Lower leg skin (tissue), 4 donors: ENCODE measurements at places on chromosomes 5 and 9. TPM values are rescaled to one million over a fixed set of nuclear protein-coding genes. Genes with fewer than 3 reads are reported as not detected.

GRCh38 chr9:95311961-95312360, 5.5 kb downstream of the FANCC start:
- no peak for DNase-seq

DNA sequence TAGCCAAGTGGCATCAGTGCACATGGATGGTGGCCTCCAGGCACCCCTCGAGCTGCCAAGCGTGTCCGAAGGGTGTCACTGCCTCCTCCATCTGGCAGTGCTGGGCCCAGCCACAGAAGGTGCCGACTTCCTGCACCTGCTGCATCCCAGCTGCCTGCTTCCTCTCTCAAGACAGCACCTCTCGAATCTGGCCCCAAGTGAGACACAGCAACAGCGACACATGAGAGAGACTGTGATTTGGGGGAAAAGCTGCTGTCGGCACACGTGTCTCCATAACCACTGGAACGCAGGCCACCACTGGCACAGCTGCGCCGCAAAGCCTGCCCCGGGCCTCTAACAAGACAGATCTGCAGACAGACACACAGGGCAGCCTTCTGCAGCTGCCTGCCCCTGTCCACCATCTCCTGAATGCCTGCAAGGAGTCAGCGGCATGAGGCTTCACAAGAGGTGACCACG, 8.8 kb downstream of the CLPTM1L start:
- no peak for DNase-seq

- DNase-seq, result no peak
Observed at GRCh38 chr5:87836696-87837095, 424.0 kb upstream of the CCNH start.

GRCh38 chr9:73081979-73082657, 69.5 kb upstream of the ANXA1 start:
- no peak for DNase-seq

Gene TAF9
- total RNA-seq, result 48.1 TPM

Gene PRR7
- total RNA-seq, result 10.2 TPM

GRCh38 chr5:35990520-35990919, 670 bp downstream of the UGT3A1 start:
- no peak for DNase-seq

- DNase-seq, result no peak
Observed at GRCh38 chr5:56358703-56359681, 125.9 kb upstream of the ANKRD55 start.

- no peak for DNase-seq
Observed at GRCh38 chr5:7377761-7378160, 18.2 kb upstream of the ADCY2 start.

DNA sequence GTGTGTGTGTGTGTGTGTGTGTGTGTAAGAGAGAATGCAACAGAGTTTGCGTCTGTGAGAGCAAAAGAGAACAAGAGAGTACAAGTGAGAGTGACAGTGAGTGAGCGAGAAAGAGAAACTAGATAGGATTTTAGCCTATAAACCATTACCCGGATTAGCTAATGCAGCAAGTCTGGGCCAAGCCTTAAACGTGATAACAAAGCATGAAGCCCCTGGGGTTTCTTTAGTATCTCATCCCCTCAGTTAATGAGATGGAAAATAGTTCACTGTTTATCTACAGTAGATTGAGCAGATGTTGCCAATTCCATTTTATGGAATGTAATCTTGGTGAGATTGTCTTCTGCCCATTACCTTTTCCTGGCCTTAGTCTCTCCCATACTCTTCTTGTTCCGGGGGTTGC, 114.5 kb downstream of the MAT2B start:
- no peak for DNase-seq

GRCh38 chr9:101880846-101881245, 142.4 kb upstream of the GRIN3A start:
- no peak for DNase-seq

Gene ZBTB26
- total RNA-seq, result 2.0 TPM

Gene FAM153A
- 1.6 TPM for total RNA-seq

Gene PCDHGA7
- 2.2 TPM for total RNA-seq

GRCh38 chr9:35954942-35955546, 2.9 kb downstream of the OR2S2 start:
- peak; percentile 65 for DNase-seq

Gene GBGT1
- total RNA-seq, result 3.6 TPM

Gene PCDHA1
- not detected for total RNA-seq

- no peak for DNase-seq
Observed at GRCh38 chr9:11064909-11065308, 452.1 kb upstream of the PTPRD start.

- no peak for DNase-seq
Observed at GRCh38 chr5:22242532-22242931, 610.6 kb downstream of the CDH12 start.

GRCh38 chr9:18297056-18297841, 176.7 kb upstream of the ADAMTSL1 start:
- DNase-seq, result no peak

DNA sequence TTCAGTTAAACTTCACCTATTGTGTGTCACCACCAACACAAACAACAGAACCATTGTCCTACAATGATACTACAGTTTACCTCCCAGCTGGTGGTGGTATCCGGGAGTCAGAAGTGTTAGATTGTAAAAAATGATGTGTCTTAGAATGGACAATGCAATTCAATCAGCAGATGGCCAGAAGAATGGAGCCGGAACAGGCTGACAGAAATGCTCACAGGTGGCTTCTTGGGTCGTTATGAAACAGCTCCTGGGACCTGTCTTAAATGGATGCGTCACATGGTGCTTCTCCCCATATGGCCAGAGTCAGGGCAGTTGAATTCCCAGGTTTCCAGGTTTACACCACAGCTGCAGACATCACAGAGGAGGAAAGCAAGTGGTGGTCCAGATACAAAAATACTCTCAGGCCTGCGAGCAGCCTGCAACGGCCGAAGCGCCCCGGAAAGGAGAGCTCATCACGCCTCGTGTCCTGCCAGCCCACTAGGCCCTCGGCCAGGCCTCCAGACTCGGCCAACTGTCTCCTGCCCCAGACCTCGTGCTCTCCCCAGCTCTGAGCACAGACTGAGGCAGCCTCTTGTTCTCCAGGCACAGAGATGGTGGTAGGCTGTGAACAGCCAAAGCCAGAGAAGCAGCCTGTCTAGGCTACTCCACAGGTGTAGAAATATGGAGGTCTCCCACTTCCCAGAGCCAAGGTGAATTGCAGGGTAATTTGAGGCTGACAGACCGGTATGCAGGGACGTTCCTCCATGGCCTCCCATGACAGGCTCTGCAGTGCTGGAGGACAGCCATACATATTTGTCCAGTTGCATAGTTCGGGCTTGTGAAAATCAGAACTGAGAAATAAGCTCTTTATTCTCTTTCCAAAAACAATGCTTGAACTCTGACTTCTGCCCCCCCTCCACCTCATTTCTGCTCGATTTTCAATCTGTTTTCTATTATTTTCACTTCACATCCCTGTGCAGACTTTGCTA, 98.5 kb upstream of the SPATA31C2 start:
- DNase-seq, result no peak

GRCh38 chr5:66197764-66198405, 53.8 kb downstream of the SREK1 start:
- no peak for DNase-seq

Gene ARSI
- 1.6 TPM for total RNA-seq

Gene ACTBL2
- total RNA-seq, result not detected

GRCh38 chr5:137022725-137023124, 476.4 kb downstream of the SPOCK1 start:
- DNase-seq, result no peak

DNA sequence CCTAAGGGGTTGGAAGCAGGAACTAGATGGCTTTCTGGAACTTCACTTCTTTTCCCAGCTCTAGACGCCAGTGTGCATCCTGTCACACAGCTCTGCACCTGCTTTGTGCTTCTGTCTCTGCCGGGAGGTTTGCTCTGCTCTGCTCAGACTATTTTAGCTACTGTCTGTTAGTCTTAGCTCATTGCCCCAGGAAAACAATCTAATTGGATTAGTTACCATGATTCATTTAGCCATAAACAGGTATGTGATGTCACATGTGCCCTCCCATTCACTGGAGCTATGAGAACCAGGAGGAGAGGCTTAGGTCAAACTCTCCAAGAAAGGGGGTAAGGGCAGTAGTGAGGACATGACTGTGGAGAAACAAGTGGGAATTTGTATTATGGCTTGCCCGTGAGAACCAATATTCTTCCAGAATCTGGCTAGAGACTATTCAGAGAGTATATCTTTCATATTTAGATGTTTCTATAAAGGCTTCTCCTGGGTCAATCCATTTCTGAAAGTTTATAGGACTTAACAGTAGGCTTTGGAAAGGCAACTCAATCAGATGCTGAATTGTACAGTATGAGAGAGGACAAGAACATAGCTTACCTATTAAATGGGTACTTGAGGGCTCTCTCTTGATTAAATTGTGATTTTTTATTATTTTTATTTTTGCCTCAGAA, 22.4 kb upstream of the NREP start:
- DNase-seq, result no peak

Gene PTGS1
- total RNA-seq, result 91.3 TPM

DNA sequence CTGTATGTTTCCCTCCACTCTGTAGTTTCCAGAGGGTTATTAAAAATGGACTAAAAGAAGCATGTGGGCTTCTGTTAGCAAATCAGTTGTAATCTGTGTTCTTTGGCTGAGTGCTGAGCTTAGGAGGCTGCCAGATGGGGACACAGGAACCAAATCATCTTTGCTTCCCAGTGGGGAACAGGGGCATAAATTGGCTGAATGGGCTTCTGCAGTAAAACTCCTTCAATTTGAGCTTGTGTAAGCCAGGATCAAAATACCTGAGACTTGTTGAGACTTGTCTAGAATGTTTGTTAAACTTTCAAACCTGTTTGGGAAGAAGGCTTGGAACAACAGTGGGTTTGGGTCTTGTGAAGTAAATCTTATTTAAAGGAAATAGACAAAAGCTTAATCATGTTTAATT, 32.2 kb upstream of the TNFAIP8 start:
- DNase-seq, result no peak

GRCh38 chr5:112551419-112552032, 132.4 kb upstream of the EPB41L4A start:
- DNase-seq, result no peak

Gene GARNL3
- 19.1 TPM for total RNA-seq

DNA sequence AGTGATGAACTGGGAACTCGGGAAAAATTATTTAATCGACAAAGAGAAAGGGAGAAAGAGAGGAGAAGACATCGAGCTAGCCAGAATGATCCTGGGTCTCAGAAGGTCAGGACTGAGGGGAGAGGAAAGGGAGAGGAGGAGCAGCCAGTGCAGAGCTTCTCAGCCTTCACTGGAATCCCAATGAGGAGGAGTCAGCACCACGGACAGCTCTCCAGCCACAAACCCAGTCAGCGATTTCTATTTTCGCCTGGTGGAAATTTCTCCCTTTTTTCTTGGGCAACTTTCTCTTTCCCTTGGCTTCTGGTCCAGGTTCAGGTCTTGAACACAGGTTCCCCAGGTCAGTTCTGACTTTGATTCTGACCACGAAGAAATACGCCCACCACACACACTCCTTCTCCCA, 1.6 kb upstream of the BRINP1 start:
- no peak for DNase-seq

DNA sequence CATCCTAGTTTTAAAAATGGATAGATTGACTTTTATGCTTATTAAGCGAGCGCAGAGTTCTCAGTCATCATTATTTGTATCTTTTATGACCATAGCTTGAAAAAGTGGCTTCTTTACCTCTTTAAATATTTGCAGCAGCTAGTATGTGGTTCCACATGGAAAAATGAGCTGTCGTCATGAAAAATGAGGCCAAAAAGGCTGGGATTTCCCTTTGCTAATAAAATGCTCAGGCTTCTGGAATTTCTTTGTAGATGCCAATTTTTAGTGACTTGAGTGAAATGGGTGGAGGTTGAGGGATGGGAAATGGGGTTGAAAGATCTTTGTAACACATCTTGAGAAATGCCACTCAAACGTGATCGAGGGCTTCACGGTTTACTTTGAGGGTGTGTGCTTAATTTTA, 35.2 kb downstream of the RAI14 start:
- DNase-seq, result no peak

- DNase-seq, result no peak
Observed at GRCh38 chr5:114789773-114790402, 379.8 kb downstream of the TRIM36 start.

DNA sequence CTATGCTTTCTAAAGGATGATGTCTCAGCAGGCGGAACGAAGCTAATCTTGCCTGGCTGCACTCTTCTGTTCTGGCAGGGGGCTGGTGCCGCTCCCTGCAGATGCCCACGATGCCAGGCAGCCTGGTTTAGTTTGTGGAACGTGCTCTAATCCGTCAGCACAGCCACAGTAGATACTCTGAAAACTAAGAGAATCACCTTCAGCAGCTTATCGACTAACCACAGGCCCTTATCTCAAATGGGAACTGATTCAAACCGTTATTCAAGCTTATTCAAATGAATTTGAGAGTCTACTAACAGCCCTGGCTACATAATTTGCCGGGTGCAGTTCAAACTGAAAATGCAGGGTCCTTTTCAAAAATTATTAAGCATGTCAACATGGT, 246.6 kb upstream of the ANKRD55 start:
- no peak for DNase-seq

DNA sequence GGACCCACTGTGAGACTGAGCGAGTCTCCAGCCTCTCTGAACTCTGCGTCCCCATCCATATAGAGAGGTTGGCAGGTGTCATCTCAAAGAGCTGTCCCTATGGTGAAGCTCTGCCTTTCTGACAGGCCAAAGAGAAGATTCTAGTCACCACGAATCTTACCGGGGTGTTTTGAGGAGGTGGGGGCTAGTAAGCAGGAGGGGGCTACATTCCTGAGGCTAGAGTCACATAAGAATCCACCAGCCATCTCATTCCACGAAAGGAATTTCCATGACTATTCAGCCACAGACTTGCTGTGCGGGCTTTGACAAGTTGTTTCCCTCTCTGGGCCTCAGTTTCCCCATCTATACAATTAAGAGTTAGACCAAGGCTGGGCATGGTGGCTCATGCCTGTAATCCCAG, 16.3 kb downstream of the PDGFRB start:
- no peak for DNase-seq

Gene CREBRF
- 34.1 TPM for total RNA-seq

Gene DMRT3
- not detected for total RNA-seq

DNA sequence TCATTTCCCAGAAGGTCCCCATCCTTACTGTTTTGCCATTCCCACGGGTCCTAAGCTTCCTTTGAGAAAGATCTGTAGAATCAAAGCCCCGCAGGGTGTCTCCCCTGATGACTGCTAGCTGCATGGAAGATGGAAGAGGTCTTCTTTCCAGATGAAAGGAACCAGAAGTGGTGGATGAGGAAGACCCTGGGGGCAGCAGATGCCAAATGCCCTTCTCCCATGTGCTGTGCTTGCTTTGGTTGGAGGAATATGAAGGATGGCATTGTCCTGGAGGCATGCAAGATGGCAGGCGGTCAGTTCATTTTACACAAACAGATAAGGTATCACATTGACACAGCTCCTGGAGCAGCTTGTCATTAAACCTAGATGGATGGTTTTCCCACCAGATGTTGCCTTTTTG, 25.8 kb upstream of the CER1 start:
- DNase-seq, result no peak

GRCh38 chr5:108222011-108222410, 159.9 kb downstream of the FBXL17 start:
- DNase-seq, result no peak

Gene IL5
- total RNA-seq, result not detected

DNA sequence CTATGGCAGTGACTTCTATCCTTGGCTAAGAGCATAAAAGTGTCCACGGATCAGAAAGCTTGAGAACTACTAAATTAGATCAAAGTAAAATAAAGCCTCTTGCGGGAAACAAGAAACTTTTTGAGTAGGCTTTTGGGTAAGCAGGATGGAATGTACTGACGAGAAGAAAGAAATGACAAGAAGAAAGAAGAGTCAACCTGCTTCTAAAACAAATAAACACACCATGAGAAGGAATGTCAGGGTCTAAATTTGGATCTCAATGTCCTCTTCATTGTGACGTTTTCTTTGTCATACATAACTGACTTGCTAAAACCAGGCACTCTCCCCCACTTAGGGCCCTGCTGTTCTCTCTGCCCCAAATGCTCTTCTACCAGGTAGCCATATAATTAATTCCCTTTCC, 290.1 kb upstream of the PTGER4 start:
- DNase-seq, result no peak
